ENCODE measurements at places on chromosomes 6 and 20.

DNA sequence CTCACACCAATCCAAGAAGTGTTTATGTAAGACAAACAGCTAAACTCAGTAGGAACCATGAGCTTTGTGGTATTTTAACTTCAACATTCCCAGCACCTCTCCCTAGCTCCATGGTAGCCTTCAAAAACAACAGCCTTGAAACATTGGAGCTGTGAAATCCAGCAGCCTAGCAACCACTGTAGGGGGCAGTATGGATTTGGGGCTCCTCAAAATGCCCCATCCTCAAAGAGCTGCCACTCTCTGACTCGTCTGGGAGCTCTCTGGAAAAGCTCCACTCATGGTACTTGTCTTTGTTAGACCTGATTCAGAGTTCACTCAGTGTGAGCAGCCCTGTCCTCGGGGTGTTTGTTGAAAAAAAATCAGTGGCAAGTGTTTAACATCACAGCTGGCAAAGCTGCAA lies 82.9 kb downstream of the KIF6 start:
- DNase-seq, result no peak

DNA sequence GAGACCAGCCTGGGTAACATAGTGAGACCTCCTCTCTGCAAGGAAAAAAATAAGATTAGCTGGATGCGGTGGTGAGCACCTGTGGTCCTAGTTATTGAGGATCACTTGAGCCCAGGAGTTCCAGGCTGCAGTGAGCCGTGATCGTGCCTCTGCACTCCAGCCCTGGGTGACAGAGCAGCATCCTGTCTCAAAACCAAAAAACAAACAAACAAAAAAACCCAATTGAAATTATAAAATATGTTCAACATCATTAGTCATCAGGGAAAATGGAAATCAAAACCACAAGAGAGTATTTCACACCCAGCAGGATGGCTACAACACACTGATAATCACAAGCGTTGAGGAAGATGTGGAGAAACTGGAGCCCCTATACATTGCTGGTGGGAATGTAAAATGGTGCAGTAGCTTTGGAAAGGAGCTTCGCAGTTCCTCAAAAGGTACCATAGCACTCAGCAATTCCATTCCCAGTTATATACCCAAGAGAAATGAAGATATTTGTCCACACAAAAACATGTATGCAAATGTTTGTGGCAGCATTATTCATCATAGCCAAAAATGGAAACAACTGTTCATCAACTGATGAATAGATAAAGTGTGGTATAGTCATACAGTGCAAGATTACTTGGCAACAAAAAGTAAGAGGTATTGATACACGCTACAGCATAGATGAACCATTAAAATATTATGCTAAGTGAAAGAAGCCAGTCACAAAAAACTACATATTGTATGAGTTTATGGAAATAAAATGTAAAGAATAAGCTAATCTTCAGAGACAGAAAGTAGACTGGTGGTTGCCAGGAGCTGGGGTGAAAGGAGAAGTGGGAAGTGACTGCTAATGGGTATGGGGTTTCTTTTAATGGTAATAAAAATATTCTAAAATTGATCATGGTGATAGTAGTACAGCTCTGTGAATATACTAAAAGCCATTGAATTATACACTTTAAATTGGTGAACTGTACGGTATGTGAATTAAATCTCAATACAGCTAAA lies 38.7 kb upstream of the RIPOR2 start:
- no peak for DNase-seq

DNA sequence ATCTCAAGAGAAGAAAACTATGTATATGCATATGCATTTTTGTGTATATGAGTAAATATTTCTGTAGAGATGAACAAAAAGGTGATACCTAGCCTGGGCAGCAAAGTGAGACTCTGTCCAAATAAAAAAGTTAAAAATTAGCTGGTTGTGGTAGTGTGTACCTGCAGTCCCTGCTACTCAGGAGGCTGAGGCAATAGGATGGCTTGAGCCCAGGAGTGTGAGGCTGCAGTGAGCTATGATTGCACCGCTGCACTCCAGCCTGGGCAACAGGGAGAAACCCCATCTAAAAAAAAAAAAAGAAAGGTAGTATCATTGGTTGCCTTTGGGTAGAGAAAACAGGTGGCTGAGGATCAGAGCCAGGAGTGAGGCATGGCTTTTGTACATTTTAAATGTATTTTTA lies 50.9 kb downstream of the KLHL31 start:
- no peak for DNase-seq

GRCh38 chr6:33886673-33887144 lies 82.9 kb upstream of the MLN start:
- no peak for DNase-seq

GRCh38 chr6:83711958-83712357 lies 3.1 kb upstream of the SNAP91 start:
- DNase-seq, result no peak

- DNase-seq, result no peak
Measured at GRCh38 chr6:16855460-16855859, 94.2 kb upstream of the ATXN1 start.

- DNase-seq, result no peak
Measured at GRCh38 chr6:150068151-150068550, 770 bp downstream of the ULBP3 start.

- DNase-seq, result no peak
Measured at GRCh38 chr6:11974089-11974488, 38.0 kb upstream of the HIVEP1 start.

GRCh38 chr20:24108581-24108980 lies 120.0 kb upstream of the GGTLC1 start:
- no peak for DNase-seq

- no peak for DNase-seq
Measured at GRCh38 chr20:4886771-4887527, 114.4 kb downstream of the SLC23A2 start.

DNA sequence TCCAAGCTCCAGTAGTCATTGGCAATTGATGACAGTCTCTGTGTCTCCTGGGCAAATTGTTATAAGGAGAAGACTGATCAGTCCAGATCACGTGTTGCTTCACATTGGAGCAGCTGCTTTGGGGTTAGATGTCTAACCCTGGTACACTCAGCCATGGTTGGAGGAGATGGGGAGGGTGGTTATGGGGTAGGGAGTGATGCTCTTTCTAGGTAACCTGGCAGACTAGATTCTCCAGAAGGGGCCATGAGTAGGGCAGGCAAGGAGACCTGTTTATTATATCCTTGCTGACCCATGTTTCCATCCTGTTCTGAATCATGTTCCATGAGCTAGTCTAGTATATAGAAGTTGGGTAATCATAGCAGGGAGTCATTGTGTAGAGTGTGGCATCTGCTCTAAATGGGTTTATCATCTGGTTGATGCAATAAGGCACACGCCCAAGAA lies 50.8 kb upstream of the BACH2 start:
- no peak for DNase-seq

- no peak for DNase-seq
Measured at GRCh38 chr6:136772685-136773472, 19.4 kb downstream of the MAP3K5 start.

- DNase-seq, result no peak
Measured at GRCh38 chr6:158024566-158025297, 43.1 kb downstream of the SYNJ2 start.

- DNase-seq, result no peak
Measured at GRCh38 chr6:161947371-161947770, 673.5 kb upstream of the AGPAT4 start.

DNA sequence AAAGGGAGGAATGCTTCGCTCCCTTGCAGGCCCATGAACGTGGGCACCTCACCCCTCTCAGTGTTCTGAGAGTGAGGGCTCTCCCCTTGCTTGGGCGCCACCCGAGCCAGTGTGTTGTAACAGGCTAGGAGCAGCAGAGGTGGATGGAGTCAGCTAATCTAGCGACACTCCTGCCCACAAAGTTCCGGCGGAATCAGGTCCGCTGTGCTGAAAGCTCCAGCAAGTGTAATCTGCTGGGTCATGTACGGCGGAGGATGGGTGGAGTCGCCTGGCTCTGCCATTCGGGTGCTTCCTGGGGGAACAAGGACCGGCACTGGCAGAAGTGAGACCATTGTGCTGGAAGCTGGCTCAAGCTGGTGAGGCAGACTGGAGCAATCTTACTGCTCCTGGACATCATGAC lies 1310.1 kb downstream of the EPHA7 start:
- no peak for DNase-seq

DNA sequence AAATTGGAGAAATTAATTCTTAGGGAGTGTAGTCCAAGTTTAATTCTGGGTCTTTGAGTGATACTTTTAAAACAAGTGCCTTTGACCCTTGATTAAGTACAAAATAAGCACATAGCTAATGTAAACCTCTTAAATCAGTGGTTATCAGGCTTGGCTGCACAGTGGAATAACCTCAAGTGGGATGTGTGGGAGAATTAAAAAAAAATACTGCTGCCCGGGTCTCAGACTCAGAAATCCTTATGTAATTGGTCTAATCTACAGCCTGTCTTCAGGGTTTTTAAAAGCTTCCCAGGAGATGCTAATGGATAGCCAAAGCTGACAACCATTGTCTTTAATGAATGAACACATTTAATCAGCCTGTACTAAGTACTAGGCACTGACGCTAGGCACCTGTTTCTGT lies 28.5 kb upstream of the TMEM14A start:
- no peak for DNase-seq

- DNase-seq, result no peak
Measured at GRCh38 chr6:161327360-161327953, 53.6 kb upstream of the AGPAT4 start.

GRCh38 chr20:5402903-5403531 lies 86.3 kb upstream of the PROKR2 start:
- DNase-seq, result no peak

DNA sequence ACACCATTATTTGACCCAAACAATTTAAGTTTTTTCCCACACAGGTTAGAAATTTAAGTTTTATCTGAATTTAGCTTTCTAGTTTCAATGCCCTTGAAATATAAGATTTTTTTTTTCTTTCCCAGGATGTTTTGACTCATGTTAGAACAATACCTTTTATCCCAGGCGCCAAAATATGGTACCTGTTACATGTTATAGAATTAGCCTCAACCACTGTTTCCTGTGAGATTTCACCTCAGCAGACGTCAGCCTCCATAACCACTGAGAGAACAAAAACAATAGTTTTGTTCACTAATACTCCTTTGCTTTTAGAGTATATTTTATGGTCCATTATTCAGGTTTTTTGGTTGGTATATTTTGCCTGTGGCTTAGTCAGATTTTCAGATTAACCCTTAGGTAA lies 302.9 kb downstream of the CDKAL1 start:
- DNase-seq, result no peak

DNA sequence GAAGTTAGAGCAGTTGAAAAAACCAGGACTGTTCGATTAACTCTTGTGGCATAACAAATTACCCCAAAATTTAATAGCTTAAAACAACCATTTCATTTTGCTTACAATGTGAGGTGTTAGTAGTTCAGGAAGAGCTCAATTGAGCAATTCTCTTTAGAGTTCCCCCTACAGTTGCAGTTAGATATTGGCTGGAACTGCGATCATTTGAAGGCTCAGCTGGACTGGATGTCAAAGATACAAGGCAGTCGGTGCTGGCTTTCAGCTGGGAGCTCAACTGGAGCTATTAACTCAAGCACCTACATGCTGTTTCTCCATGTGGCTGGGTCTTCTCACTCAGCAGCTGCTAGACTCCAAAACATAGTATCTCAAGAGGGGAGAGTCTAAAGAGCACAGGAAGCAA lies 96.0 kb upstream of the LOC128125822 start:
- no peak for DNase-seq

- no peak for DNase-seq
Measured at GRCh38 chr6:144999127-144999526, 714.0 kb downstream of the UTRN start.

DNA sequence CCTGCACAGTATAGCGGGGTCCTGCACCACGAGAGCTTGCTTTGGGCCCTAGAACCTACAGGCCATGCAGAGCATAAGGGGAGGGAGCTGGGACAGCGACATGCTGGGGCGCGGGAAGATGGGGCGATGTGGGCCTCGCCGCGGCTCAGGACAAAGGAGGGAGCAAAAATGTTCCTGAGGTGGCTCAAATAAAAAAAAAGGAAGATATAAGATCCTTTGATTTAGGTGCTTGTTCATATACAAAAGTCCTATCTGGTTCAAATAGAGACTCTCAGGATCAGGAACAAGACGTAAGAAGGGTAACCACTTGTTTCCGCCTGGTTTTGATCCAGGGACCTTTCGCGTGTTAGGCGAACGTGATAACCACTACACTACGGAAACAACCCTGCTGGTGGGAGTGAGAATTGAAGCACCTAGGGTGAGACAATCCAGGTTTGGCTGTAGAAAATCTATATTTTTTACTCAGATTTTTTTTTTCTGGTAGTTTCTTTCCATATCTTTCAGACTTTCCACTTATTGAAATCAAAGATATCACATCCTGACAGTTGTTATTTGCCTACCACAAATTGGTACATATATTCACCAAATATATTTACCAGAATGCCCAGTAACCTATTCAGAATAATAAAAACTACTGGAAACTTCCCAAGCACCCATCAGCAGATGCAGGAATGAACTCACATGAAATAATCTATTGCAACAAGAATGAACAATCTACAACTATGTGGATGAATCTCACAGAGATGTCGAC lies 177.9 kb upstream of the ZNF184 start:
- no peak for DNase-seq

GRCh38 chr20:32224463-32224862 lies 16.8 kb downstream of the POFUT1 start:
- DNase-seq, result no peak

DNA sequence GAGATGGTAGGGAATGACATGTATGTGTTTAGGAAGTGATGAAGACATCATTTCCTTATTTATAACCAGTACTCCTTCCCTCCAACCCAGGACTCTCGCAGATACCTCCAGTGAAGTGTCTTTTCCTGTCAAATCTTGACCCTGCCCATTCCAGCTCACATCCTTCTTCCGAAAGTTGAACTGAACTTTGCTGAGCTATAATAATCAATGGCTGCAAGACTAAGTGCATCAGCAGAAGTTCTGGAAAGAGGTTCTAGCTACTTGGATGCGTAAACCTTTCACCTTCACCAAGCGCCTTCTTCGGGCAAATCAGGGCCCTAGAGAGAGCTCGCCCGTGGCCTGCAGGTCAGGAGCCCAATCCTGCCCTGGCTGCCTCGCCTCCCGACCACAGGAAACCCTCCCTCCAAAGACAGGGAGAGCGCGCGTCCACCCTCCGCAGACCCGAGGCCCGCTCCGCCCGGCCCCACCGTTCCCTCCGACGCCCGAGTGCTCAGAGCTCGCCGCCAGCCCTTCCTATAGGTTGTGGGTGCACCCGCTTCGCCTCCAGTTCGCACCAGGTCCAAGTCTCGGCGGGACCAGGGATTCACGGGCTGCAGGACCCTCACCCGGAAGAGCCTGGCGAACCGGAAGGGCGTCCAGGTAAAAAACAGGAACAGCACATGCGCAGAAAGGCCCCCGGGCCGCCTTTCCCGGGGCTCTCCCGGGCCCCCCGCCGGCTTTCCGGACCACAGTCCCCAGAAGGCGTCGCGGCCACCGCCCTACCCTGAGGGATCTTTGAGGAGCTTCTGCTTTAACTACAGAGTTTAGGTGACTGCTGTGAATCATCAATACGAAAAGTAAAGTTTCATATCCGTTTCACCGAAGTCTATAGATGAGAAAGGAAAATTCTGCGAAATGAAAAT lies at the start of gene ZNF334:
TSS of gene ZNF334 (minus strand) at position 617 of the 902 bp plus-strand sequence. CDS start 1,457 bp downstream, outside the sequence.
- no peak for DNase-seq

- no peak for DNase-seq
Measured at GRCh38 chr6:165448210-165448609, 138.8 kb upstream of the C6orf118 start.

Measured in stimulated activated CD8-positive, alpha-beta memory T cell treated with anti-CD3 and anti-CD28 coated beads, Interleukin-12 subunit alpha, Interleukin-12 subunit beta, amount 100 ng/mL, for 1 hour (primary cell).